ENCODE measurements at places on chromosomes 16 and 17.

GRCh38 chr16:27402569-27402963 is 592 bp downstream of the IL21R start:
- no peak for DNase-seq

GRCh38 chr16:86734543-86735460 is 156.5 kb downstream of the FOXL1 start:
- DNase-seq, result no peak

- DNase-seq, result no peak
These were observed 6.6 kb upstream of the DPEP2 start for GRCh38 chr16:68005786-68006286.

DNA sequence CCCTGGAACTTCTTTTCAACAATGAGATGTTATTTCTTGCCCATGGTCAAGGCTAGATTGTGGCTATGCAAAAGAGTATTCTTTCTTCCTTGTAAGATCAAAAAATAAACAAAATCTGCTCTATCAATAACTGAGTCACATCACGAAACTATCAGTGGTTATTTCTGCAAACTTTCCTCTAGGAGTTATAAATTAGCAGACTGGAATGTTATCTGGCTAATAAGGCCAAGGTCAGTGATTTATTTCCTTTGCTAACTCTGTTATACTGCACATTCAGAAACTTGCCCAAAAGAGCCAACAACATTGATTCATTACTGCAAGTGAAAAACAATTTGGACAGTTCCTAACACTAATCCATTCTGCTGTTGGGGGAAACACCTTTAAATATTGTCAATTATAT is 5.0 kb downstream of the ARL6IP1 start:
- no peak for DNase-seq

DNA sequence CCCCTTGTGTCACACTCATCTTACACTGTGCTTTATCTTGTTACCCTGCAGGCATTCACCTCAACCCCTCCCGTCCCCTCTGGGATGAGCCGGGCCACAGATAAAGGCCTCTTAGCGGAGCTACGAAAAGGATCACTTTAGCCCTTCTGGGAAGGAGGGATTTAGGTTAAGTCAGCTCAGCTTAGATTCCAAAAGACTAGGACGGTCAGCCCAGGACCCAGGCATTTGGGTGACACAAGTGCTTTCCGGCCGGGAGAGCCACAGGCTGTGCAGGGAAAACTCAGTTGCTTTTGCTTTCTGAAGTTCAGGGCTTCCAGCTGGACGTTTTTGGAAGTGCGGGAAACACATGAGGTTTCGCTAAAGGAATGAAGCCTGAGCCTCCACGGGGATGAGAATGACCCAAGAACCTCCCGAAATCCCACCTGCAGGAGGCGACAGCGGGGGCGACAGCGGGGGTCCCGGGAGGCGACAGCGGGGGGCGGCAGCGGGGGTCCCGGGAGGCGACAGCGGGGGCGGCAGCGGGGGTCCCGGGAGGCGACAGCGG is 11.6 kb upstream of the METRNL start:
- DNase-seq, result no peak

- DNase-seq, result no peak
These were observed 3.8 kb downstream of the SNX20 start for GRCh38 chr16:50677351-50677750.

- no peak for DNase-seq
These were observed 14.8 kb upstream of the PRPSAP1 start for GRCh38 chr17:76368545-76368944.

DNA sequence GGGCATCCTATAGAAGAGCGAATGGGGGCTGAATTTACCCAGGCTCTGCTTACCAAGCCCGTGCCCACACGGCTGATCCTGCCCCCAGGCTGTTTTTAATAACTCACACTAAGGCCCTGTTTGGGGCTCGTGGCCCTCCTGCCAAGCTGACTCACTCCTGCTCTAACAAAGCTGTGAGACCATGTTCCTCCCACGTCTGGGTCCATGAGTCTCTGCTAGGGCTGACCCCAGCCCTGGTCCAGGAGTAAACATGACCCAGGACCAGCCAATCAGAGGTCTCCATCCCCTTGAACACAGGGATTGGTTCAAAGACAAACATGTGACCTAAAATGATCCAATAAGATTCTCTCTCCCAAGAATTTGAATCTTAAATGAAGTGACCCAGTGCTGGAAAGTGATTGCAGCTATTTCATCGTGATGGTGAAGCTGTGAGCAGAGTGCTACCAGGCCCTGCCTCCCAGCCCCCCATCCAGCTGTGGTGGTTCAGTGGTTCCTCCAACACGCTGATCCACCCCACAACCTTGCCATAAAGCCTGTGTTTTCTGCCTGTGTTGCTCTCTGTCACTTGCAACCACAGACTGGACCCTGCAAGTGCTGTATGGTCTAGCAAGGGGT is 57.2 kb downstream of the C16orf82 start:
- DNase-seq, result no peak

GRCh38 chr17:2067048-2067561 is 12.2 kb downstream of the HIC1 start:
- no peak for DNase-seq

Data from stimulated activated CD8-positive, alpha-beta memory T cell treated with anti-CD3 and anti-CD28 coated beads, Interleukin-4, amount 100 ng/mL, for 1 hour (primary cell).